ENCODE measurements at places on chromosomes 13 and 19. TPM values are rescaled to one million over a fixed set of nuclear protein-coding genes. Genes with fewer than 3 reads are reported as not detected.
A peak's percentile ranks its signal among the peaks of the same experiment; 100 is the strongest.

- DNase-seq, result no peak
These were observed 10.4 kb downstream of the CPT1C start for GRCh38 chr19:49701271-49701786.

DNA sequence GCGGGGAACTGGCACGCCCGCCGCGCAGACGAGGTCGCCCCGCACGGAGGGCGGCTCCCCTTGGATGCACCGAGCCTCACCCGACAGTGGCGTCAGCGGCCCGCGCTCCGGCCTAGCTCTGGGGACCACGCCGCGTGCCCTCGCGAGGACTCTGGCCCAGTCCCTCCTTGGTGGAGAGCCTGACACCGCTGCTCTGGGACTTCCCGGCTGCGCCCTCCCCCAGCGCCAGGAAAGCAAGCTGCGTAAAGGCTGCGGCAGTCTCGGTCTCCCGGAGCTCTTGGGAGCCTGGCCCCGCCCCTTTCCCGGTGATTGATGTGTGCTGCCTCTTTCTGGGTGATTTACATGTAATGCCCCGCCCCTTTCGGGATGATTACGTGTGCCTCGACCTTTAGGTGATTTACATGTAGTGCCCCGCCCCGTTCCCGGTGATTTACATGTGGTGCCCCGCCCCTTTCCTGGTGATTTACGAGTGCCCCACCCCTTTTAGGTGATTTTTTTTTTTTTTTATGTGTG lies at the start of gene LENG9:
Gene LENG9, minus strand, starts transcription at position 248 of the 513 bp plus-strand sequence. CDS start 252 bp downstream, outside the sequence.
- DNase-seq, result peak; percentile 97

DNA sequence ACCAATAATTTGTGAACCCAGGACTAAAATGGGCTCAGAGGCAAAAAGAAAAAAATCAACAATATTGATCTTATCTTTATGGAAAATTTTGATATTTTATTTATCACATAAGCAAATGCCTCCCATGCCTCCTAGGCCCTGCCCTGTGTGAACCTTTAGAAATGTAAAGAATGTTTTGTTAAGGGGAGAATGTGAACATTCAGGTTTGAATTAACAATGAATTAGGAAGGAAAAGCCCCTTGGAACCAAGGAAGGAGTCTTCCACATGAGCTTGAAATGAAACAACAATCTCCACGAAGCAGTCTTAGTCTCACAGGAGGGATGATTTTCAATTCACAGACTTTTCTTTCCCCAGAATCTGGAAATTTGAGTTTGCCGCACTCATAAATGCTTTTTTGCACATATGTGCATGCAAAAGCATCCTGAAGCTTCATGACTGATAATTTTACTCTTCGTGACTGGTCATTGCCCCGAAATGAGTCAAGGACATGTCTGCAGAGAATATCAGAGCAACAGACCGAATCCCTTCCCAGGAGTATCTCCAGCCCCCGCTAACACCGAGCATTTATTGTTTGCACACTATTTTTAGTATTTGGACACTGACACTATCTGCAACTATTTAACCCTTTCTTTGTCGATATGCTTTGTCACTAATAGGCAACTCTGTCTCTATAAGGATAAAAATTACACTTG lies 135.2 kb downstream of the DCT start:
- peak; percentile 32 for DNase-seq

- no peak for DNase-seq
These were observed 47.4 kb downstream of the BBC3 start for GRCh38 chr19:47183601-47184000.

DNA sequence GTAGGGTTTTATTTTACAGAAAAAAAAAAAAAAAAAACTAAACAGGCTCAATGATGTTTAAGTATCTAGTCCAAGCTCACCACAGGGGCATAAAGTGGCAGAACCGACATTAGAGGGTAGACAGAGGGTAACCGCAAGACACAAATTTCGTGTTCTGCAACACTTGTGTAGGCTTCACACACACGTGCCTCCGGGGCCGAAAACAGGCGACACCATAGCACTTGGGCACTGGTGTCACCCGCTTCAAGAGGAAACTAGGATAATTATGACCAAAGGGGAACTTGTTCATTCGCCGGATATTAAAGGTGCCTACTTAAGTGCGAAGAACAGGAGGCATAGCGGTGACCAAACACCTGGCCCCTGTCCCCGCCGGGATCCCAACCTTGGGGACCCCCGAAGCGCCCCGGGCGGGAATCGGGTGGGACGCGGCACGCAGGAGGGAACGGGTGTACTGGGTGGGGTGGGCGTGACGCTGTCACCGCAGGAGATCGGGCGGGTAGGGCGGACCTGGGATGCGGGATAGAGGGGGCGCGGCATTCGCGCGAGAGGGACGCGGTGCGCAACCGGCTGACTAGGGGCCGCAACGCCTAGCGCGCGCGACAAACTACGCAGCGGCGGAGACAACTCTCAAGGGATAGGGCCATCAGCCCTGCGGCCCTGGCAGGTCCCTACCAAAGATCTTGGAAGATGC lies 558 bp downstream of the MZT1 start:
- no peak for DNase-seq

GRCh38 chr13:98476538-98476966 lies 100.4 kb downstream of the STK24 start:
- peak; percentile 93 for DNase-seq

DNA sequence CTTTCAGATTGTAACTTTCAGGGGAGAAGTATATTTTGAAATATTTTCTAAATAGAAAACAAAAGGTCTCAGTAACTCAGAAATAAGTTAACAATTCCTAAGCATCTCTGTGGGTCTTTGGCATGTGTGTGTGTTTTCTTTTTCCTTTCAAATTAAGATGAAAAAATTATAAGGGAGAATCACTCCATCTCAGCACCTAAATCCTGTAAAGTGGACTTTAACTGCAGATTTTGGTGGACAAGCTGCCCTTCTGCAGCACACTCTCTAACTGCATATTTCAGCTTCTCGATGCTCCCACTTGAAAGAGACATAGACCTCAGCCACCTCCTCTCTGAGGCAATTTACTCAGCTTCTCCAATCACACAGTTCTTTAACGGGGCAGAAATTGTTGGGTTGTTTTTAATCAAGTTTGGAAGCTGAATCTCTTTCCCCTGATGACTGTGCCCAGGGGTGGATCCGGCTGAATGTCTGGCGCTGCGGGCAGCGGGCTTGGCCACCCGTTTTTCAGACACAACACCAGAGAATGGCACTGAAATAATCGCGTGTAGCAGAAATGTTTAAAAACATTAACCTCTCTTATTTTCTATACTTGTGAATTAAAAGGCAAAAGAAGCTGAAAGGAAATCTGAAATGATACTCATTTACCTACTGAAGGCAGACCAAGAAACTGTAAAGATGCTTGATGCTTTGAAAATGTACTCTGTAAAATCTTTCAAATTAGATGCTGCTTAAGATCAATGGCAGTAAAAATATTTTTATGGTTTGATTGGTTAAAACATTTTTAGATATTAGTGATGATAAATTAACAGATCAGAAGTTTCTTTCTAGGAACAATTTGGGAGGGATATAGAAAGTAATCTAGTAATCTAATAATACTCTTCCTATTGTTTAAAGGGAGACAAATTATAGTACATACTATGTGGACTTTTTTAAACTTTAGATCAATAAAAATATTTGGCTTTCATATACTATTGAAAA lies 12.4 kb downstream of the ZIC2 start:
- DNase-seq, result no peak

GRCh38 chr13:99193152-99193551 lies 7.5 kb upstream of the UBAC2 start:
- no peak for DNase-seq

DNA sequence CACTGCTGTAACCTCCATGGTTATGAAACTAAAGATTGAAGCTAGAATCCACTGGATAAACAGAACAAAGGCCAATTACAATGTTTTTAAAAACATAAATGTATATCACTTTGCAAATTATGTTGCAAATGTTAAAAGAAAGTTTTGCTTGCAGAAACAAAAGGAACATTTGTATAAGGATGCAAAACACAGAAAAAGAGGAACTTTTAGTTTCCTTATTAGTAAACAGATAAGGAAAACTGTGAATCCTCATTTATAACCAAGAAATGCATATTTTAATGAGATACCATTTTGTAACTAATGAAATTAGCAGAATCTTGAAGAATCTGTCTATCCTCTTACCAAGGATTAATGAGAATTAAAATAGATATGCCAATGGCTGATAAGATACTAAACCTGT lies 32.3 kb downstream of the LPAR6 start:
- DNase-seq, result no peak

- DNase-seq, result no peak
These were observed 412 bp downstream of the ZNF528 start for GRCh38 chr19:52398081-52398441.

DNA sequence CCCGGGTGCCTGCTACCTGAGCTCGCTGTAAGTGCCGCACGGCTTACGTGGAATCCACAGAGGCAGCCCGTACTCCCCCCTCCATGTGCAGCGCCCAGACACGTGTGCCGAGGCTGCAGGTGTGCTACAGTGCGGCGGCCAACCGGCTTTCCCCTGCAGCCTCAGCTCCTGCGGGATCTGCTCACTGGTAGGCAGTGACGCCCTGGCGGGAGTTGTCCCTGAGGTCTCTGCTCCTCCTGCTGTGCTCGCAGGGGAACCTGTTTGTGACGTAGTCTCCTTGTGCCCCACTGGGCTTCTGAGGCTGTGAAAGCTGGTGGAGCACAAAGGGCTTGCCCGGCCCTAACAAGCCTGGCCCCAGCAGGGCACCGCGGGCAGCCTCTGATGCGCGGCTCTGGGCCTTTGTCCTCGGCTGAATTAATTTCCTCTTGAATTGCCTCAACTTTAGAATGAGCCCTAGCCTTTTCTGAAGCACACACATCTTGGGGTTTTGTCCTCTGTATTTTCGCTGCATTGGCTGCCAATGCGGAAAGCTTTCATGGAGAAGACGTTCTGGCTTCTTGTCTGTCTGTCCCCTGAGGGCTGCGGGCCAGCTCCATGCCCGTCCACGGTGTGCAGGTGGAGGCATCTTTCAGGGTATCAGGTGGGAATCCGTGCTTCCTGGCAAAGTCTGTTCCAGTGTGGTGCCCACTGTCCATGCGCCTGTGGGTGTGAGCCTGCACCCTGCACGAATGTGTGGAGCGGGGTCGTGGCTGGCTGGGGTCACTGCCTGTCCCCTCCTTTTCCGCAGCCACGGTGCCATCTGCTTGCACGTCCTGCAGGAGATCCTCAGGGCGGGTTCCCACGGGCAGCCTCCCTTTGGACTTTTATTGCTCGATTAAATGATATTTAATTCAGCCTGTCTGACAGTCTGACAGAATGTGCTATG lies 77.3 kb upstream of the MCF2L start:
- no peak for DNase-seq

GRCh38 chr13:112071102-112071722 lies 4.3 kb downstream of the SOX1 start:
- DNase-seq, result no peak

DNA sequence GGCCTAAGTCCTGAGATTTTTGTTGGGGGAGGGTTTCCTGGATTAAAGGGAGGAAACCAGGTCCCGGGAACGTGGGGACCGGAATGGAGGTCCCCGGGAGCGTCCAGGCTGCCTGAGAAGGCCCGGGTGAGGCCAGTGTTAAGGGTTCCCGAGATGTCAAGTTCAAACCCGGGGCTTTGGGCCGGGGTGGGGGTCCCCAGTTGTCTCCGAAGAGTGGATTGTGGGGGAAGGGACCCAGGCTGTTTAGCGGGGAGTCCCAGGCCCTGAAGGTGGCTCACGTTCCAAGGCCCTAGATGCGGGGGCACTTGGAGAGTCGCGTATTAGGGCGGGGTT lies 262 bp downstream of the COX7A1 start:
- DNase-seq, result no peak

- DNase-seq, result no peak
These were observed 190.5 kb downstream of the URI1 start for GRCh38 chr19:30132343-30133075.

- DNase-seq, result no peak
These were observed 115.8 kb downstream of the DNAJC15 start for GRCh38 chr13:43139211-43139610.

DNA sequence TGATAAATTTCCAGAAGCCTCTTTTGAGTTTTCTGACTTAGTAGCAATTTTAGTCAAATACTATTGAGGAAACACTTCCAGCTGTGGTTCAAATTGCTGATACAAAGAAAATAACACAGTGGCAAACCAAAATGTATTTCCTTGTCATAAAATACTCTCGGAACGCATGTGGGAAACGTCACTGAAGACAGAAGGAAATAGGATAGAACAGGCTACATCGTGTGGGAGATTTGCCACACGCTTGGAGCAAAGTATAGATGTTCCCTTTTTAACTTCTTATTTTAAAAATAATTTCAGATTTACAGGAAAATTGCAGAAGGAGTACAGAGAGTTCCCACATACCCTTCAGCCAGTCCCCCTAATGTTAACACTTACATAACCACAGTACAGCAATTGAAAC lies 88.8 kb downstream of the ING1 start:
- no peak for DNase-seq

DNA sequence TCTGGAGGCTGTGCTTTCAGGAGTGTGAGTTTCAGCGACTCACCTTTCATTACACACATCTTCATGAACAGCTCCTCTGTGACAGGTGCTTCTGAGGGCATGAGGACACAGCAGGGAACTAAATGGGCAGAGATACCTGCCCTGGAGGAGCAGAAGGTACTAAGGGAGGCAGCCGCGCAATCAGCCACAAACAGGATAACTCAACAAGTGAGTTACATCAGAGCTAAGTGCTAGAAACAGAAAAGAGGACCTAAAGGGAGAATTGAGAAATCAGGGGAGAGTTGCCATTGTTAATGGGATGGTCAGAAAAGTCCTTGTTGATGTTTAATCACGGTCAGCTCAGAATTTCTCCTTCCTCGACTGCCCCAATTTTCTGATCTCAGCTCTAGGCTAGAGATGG lies 42.5 kb downstream of the SYDE1 start:
- DNase-seq, result no peak

DNA sequence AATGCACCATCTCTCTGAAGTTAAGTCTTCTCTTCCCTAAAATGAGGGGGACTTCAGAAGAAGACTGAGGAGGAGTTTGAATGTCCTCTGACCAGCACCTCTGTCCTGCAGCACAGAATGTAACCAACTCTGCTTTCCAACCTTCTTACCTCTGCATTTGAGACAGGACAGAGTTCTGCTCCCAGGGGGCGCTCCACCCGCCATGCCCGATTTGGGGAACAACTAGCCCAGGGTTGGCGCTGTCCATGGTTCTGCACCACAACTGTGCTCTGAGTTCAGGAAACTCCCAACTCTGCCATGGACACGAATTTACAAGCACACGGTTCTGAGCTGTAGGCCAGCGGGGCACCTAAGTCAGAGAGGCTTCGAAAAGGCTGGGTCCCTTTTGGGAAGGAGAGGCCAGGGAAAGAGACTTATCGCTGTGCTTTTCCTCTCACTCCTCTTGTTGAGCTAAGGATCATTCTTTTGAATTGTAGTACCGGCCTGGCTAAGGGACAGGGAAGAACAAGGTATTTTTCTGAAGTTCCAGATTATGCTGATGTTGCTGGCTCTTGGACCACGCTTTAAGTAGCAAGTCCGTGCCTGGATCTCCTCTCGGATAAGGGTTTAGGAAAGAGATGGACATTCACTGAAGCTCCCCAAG lies 22.2 kb downstream of the SIGLEC5 start:
- DNase-seq, result peak; percentile 62

AP1M2 gene
- 0.55 TPM for total RNA-seq

EDNRB gene
- not detected for total RNA-seq

ZNF329 gene
- total RNA-seq, result 8.3 TPM

SIGLEC14 gene
- total RNA-seq, result not detected

S1PR2 gene
- 17.9 TPM for total RNA-seq

PTGER1 gene
- total RNA-seq, result 0.43 TPM

NLRP7 gene
- not detected for total RNA-seq

GRIN2D gene
- 4.0 TPM for total RNA-seq

ZNF225 gene
- 5.0 TPM for total RNA-seq

TNFSF13B gene
- total RNA-seq, result not detected
